ENCODE measurements at places on chromosomes 13 and 19. TPM values are rescaled to one million over a fixed set of nuclear protein-coding genes. Genes with fewer than 3 reads are reported as not detected.

- no peaks in the 10 kb centered on the region for H3K36me3 ChIP-seq
- no peaks in the 10 kb centered on the region for H3K4me1 ChIP-seq
- no peak overlapping the region for H3K4me3 ChIP-seq
- H3K27me3 ChIP-seq, result peaks cover 2% of the 10 kb centered on the region
These were observed 32.3 kb upstream of the MYCBP2 start for GRCh38 chr13:77359171-77359570.

- no peaks in the 10 kb centered on the region for H3K4me1 ChIP-seq
- DNase-seq, result no peak
- H3K27ac ChIP-seq, result no peak overlapping the region
- no peaks in the 10 kb centered on the region for H3K36me3 ChIP-seq
These were observed 806 bp downstream of the MAST1 start for GRCh38 chr19:12838886-12839756.

Gene PEAK3
- total RNA-seq, result not detected

Gene PROZ
- not detected for total RNA-seq

- H3K27me3 ChIP-seq, result no peaks in the 10 kb centered on the region
- H3K4me1 ChIP-seq, result peaks cover 16% of the 10 kb centered on the region
- H3K27ac ChIP-seq, result peak overlapping the region; percentile 57
These were observed 738 bp downstream of the DMWD start for GRCh38 chr19:45791744-45792469.

DNA sequence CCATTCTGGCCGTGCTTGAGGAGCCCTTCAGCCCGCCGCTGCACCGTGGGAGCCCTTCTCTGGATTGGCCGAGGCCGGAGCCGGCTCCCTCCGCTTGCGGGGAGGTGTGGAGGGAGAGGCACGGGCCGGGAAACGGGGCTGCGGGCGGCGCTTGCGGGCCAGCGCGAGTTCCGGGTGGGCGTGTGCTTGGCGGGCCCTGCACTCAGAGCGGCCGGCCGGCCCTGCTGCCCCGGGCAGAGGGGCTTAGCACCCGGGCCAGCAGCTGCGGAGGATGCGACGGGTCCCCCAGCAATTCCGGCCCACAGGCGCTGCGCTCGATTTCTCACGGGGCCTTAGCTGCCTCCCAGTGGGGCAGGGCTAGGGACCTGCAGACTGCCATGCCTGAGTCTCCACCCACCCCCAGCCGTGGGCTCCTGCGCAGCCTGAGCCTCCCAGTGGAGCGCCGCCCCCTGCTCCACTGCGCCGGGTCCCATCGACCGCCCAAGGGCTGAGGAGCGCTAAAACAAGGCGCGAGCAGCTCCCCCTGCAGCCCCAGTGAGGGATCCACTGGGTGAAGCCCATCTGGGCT, 76.5 kb downstream of the PCDH20 start:
- H3K27me3 ChIP-seq, result no peaks in the 10 kb centered on the region
- no peak overlapping the region for H3K4me3 ChIP-seq
- H3K27ac ChIP-seq, result no peak overlapping the region
- H3K36me3 ChIP-seq, result no peaks in the 10 kb centered on the region
- DNase-seq, result no peak

Gene ZFP14
- total RNA-seq, result 3.1 TPM

- peak; percentile 45 for DNase-seq
- no peaks in the 10 kb centered on the region for H3K36me3 ChIP-seq
- no peak overlapping the region for H3K4me3 ChIP-seq
- H3K4me1 ChIP-seq, result peaks cover 34% of the 10 kb centered on the region
These were observed 4.8 kb downstream of the STK24 start for GRCh38 chr13:98571955-98572662.

- H3K4me1 ChIP-seq, result no peaks in the 10 kb centered on the region
- no peaks in the 10 kb centered on the region for H3K27me3 ChIP-seq
- H3K27ac ChIP-seq, result no peak overlapping the region
- H3K36me3 ChIP-seq, result no peaks in the 10 kb centered on the region
- no peak for DNase-seq
These were observed 15.5 kb downstream of the SIX5 start for GRCh38 chr19:45753548-45753947.

DNA sequence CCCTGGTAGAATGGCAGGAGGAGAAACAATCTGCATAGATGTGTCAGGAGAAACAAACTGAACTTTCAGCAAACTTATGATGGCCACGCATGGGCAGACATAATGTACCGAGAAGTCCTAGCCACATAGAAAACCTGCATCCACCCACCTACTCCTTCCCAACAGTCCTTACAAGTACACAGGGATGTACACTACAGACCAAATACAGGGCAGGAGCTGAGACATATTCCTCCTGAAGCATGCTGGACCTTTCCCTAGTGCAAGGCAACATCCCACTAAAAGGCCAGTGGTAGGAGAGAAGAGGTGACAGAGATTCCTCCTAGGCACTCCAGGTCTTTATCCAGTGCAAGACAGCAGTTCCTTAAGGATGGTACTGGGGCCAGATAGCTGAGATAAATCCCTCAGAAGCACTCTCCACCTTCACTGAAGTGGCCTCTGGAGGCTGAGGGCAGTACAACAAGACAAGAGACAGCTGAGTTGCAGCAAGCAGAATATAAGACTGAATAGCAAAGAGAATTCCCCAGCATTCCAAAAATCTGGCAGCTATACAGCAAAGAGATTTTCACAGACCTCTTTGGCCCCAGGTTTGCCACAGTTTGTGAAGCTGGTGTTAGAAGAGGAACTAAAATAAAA, 18.3 kb downstream of the VWA8 start:
- no peak overlapping the region for H3K27ac ChIP-seq
- no peaks in the 10 kb centered on the region for H3K4me1 ChIP-seq
- H3K36me3 ChIP-seq, result no peaks in the 10 kb centered on the region
- DNase-seq, result peak; percentile 39
- H3K4me3 ChIP-seq, result no peak overlapping the region
- no peaks in the 10 kb centered on the region for H3K27me3 ChIP-seq

GRCh38 chr13:99004978-99005377, 27.1 kb upstream of the DOCK9 start:
- peak; percentile 75 for DNase-seq
- H3K27me3 ChIP-seq, result no peaks in the 10 kb centered on the region
- H3K27ac ChIP-seq, result peak overlapping the region; percentile 30
- H3K36me3 ChIP-seq, result no peaks in the 10 kb centered on the region
- peaks cover 39% of the 10 kb centered on the region for H3K4me1 ChIP-seq

DNA sequence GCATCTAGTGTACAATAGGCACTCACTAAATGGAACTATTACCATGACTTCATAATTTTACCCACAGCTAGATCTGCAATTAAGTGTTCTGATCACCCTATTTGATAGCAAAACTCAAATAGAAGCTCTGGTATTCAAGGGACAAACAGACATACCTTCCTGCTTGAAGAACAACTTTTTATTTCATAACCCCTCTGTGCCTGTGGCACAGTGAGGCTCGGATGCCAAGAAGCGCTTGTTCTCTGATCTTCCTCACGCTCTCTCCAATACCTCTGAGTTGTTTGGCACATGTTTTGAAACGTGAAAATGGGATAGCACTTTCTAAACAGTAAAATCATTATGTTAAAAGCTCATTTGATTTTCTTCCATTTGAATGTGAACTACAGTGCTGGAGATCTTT, 232.0 kb downstream of the KLF5 start:
- H3K4me3 ChIP-seq, result no peak overlapping the region
- no peak for DNase-seq

GRCh38 chr19:20453425-20453935, 112.1 kb downstream of the ZNF737 start:
- no peak overlapping the region for H3K4me3 ChIP-seq
- H3K27ac ChIP-seq, result no peak overlapping the region
- no peaks in the 10 kb centered on the region for H3K27me3 ChIP-seq
- no peaks in the 10 kb centered on the region for H3K4me1 ChIP-seq
- no peaks in the 10 kb centered on the region for H3K36me3 ChIP-seq

Gene SSBP4
- 151 TPM for total RNA-seq

DNA sequence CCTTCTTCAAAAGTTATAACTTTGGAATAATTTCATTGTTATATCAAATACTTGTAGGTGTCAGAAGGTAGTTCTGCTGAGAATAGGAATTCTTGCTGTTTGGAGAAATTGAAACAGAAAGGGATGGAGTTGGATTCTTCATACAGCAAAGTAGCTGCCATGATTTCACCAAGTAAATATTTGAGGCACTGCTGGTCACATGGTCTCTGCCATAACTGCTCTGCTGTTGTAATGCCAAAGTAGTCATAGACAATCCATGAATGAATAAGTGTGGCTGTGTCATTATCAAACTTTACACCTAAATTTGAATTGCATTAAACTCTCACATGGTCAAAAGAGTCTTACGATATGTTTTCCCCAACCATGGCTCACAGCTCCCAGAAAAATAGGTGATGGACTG, 308.6 kb downstream of the GPC6 start:
- no peaks in the 10 kb centered on the region for H3K4me1 ChIP-seq
- H3K36me3 ChIP-seq, result no peaks in the 10 kb centered on the region
- no peak for DNase-seq
- no peak overlapping the region for H3K4me3 ChIP-seq
- no peaks in the 10 kb centered on the region for H3K27me3 ChIP-seq

DNA sequence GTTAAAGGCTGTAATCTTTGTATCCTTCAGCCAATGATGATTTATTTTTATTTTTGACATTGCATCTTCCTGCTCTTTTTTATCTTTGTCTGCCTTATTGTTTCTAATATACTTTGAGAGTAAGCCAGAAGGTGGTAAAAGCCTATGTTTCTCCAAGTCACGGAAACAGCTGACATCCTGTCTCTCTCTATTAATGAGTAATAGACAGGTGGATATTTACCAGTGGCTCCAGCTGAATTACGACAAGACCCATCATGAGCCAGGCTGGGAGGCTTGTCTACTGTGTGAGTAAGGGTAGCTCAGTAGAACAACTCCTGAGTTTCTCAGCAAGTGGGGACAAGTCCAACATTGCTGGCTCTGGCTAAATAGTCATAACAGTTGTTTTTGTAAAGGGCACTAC, 166.6 kb downstream of the NDFIP2 start:
- H3K4me1 ChIP-seq, result peaks cover 10% of the 10 kb centered on the region
- H3K27ac ChIP-seq, result peak overlapping the region; percentile 64
- H3K4me3 ChIP-seq, result no peak overlapping the region
- peak; percentile 94 for DNase-seq
- H3K27me3 ChIP-seq, result no peaks in the 10 kb centered on the region

GRCh38 chr13:40984668-40985366, 34.3 kb downstream of the ELF1 start:
- H3K36me3 ChIP-seq, result no peaks in the 10 kb centered on the region
- peak overlapping the region; percentile 99 for H3K27ac ChIP-seq

GRCh38 chr13:81986308-81986707, 1645.4 kb upstream of the SPRY2 start:
- no peak overlapping the region for H3K4me3 ChIP-seq
- no peak overlapping the region for H3K27ac ChIP-seq
- no peak for DNase-seq
